Vagina (tissue), 2 donors: ENCODE measurements at places on chromosomes 6 and 20.

DNA sequence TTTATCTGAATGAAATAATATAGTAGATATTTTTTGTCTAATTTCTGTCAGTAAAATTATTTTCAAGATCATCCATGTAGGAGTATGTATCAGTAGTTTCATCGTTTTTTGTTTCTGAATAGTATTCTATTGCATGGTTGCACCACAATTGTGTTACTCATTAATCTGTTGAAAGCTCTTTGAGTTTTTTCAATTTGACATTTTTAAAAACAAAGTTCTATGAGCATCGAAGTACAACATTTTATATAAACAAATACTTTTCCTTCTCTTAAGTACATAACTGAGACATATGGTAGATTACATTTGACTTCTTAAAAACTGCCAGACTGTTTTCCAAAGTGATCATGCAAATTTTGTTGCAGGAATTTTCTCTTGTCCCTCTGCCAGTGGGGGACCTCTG, 1113.1 kb upstream of the CITED2 start:
- no peak for DNase-seq

DNA sequence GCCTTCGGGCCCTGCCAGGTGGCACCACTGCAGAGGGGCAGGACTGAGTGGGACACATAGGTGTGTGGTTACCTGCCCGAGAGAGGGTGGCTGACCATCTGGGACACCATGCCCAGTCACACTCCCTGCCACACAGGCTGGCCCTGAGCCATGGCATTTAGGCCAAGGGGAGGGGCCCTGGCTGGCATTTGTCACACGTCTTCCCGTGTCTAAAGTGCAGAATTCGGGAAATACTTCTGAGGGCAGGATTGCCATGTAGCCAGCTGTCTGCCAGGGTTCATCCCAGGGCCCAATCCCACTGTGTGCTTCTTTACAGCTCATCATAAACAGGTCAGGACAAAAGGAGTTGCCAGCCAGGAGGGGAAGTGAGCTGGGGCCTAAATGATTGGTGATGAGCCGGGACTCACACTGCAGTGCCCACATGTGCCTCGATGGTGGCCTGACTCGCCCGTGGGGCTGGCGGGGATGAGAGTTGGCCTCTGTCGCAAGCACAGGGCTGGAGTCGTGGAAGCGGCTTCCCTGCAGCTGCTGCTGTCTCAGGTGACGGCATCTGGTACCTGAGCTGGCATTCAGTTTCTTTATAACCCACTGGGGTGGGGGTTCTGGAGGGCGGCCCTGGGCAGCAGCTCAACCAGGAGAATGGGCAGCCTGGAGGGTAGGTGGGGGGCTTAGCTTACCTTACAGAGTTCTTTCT, 5.9 kb upstream of the UNC93A start:
- DNase-seq = peak; percentile 37

DNA sequence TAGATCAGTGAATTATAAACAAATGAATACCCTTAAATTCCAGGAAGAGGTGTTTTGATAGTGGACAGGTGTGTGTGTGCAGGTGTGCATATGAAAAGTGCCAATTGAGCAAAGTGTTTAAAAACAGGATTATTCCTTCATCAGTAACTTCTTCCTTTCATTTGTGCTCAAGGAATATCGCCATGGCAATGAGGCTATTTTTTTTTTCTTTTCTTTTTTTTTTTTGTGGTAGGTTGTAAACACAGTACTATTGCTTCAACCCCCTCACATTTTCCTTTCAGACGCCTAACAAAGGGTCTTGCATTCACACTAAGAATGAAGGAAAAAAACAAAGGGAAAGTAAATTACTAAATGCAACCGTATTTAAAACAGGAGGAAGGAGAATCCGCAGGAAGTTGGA, 2.0 kb upstream of the HSPA1B start:
- no peak for DNase-seq

DNA sequence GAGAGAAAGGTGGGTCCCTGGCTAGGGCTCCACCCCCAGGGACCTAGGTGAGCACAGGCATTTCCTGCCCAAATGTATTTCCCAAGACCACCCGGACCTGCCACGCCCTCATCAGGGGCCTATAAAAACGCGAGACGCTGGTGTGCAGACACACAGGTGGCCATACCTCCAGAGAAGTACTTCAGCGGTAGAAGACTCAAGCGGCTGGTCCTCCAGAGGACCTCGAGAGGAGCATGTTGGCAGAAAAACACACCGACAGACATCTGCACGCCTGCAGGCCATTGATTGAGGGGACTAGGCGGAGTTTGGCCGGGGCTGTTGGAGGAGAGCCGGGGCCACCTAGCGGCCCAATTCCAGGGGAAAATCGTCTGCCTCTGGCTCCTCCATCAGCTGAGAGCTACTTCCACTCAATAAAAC, 695.8 kb upstream of the MMS22L start:
- no peak for DNase-seq

GRCh38 chr20:1225783-1226654, at the start of gene RAD21L1:
Gene RAD21L1 (plus strand): TSS chr20:1226044. CDS start chr20:1228454, 2,410 bp downstream.
- DNase-seq = no peak

GRCh38 chr6:118101831-118102345, 194.8 kb downstream of the SLC35F1 start:
- no peak for DNase-seq

DNA sequence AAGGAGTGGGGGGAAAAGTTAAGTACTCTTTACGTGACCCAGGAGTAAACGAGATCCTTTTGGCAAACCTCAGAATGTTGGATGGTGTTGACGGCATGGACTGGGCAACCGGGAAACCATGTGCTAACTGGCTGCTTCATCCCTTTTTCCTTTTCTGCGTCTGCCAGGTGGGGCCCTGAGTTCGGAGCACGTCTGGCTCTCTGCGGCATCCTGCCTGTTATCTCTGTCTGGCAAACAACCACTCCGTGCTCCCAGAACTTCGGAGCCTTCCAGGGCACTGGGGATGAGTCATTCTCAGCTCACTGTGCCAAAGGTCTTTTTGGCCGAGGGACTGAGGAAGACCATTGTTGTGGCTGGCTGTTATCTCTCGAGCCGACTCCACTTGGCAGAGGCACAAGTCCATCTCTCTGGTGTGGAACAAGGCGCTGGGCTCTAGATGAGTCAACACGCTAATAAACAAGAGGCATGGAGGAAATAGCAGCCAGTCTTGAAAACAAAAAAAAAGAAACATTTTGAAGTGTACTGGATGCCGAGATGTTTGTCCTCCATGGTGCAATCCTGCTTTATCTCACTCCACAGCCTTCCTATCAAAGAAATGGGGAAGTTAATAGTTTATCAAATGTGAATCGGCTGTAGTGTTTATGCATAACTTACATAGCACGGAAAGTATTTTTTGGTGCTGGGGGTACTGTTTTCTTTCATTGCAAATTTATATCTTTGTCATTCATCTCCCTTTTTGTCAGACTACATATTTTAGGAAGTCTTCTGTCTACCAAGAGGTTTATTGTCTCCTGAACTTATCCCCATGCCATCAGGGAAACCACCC, 64.6 kb upstream of the TXNDC5 start:
- DNase-seq = no peak

DNA sequence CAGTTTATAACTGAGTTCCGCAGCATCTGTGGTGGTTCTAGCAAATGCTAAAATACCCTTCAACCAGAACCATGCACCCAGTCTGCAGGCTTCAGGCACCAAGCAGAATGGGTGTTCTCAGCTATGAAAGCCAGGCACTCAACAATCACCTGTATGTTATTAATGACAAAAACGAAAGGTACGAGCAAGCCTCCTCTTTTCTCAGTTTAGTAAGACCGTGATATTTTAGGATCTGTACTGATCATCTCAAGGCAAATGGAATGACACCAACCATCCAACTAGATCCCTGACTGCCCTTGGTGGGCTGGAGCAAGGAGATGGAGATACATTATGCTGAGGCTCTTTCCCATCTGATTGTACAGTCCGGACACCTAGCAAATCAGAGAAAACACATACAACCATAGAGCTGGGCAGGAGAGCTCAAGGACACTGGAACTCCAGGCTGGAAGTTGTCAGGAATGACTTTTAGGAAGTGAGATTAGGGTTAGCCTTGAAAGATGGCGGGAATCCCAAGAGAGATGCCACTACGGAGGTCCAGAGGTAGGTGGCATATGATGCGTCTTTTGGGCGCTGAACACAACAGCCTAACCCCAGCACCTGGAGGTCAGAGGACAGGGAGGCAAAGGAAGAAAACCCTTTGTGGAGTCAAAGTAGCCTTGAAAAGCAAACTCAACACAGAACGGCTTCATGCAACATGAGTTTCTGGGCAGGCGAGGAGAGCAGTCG, 33.4 kb downstream of the SLC23A2 start:
- no peak for DNase-seq

- peak; percentile 91 for DNase-seq
Observed at GRCh38 chr6:35392111-35392702, 49.8 kb downstream of the PPARD start.

GRCh38 chr6:143536461-143536865, 24.9 kb upstream of the FUCA2 start:
- no peak for DNase-seq

- DNase-seq = no peak
Observed at GRCh38 chr6:93792746-93793145, 373.4 kb upstream of the EPHA7 start.

DNA sequence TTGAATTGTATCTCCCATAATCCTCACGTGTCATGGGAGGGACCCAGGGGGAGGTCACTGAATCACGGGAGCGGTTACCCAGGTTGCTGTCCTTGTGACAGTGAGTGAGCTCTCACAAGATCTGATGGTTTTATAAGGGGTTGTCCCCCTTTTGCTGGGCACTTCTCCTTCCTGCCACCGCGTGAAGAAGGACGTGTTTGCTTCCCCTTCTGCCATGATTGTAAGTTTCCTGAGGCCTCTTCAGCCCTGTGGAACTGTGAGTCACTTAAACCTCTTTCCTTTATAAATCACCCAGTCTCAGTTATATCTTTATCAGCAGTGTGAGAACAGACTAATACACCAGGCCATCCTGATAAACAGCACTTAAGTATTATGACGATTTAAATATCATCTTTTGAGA, 9.0 kb upstream of the MRGBP start:
- DNase-seq = no peak

DNA sequence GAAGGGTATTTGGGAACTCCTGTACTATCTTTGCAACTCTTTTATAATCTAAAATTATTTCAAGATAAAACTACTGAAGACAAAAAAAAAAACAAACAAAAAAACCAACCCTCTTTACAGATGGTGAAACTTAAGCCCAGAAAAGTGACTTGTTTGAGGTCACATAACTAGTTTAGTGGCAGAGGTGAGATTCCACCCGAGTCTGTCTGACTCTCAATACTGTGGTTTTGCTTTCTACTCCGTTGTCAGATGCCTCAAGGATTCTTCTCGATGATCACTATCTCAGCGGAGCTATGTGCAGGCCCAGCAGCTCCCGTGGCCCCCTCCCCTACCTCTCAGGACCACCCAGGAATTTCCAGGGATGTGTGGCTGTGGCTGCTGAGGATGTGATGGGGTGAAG, 36.1 kb upstream of the KCNB1 start:
- DNase-seq = no peak

DNA sequence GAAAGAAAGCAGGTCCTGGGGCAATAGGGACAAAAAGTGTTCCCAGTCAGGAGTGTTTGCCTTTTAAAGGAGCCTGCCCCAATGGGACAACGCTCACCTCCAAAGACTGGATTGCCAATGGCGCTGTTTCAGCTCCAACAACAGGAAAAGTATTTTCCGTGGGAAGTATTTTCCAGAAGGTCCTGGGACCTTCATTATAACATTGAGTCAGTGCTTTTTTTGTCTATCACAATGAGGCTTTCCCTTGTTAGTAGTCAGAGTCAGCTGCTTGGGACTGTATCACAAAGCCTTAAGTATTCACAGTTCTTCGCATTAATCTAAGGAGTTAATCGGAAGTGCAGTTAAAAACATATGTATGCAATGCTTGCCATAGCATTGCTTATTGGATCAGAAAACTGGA, 17.3 kb downstream of the TRAF3IP2 start:
- no peak for DNase-seq

GRCh38 chr6:14596410-14596809, 478.8 kb downstream of the CD83 start:
- DNase-seq = no peak

DNA sequence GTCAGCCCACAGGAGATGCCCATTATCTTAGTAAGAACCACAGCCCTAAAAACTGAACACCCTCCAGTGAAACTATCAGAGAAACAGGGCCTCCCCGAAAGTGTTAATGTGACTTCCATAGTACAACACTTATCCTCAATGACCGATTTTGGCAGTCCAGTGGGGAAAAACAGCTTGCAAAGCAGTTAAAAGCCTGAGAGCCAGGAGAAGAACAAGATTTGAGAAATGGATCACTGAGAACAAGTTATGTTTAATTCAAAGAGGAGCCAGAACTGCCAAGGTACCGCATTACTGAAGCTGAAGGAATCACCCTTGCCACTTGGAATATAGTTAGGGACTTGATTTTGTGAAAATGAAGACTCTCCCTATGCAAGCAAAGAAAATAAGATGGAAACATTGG, 236.9 kb downstream of the QKI start:
- no peak for DNase-seq

- no peak for DNase-seq
Observed at GRCh38 chr6:164169355-164169754, 754.8 kb downstream of the QKI start.

DNA sequence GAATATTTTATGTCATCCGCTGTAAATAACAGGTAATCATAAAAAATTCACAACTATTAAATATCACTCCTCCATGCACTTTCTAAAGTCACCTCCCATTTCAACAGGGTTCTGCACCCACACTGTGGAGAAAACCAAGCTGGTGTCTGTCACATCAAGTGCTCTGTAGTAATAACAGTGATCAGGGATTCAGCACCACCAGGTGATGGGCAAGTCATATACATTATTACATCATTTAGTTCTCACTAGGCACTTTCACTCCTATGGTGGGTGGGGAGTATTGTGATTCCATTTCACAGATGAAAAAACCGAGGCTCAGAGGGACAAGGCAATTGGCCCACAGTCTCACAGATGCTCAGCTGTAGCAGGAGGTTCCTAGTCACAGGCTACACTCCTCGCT, 8.7 kb downstream of the BFSP1 start:
- DNase-seq = no peak

DNA sequence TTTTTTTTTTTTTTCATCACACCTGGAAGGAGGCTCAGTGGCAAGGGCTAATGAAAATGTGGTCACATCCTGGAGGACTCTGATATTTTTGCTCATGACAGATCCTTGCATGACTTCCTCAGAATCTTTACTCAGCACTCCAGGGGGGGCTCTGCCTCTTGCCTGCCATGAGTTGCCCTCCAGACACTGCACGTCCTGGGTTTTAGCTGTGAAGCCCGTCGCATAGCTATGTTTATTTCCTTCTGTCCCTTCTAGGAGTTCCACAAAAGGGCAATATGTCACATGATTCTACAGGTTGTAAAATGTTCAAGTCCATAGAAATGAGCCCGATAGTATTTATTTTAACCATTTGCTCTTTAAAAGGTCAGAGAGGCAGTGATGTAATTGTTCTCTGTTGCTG, 18.2 kb downstream of the MAS1 start:
- DNase-seq = no peak

DNA sequence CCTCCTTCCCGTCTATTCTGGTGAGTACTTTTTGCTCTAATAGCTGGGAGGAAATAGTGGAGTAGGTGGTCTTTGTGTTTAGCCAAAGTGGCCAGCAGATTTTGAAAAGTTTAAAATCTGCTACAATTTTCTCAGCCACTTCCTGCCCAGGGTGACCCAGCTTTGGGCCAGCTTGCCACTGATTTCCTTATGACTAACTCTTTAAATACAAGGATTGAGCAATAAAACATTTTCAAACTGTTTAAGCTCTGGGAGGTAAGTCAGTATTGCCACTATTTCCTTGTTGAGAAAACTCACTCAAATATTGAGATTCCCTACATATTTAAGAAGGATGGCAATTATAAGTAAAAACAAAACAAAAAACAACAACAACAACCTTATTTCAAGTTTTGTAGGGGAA, 54.5 kb downstream of the TRMT11 start:
- DNase-seq = no peak

- DNase-seq = no peak
Observed at GRCh38 chr6:89986650-89987074, 92.4 kb downstream of the GJA10 start.
